ENCODE measurements at places on chromosomes 13 and 19.

- no peak for DNase-seq
Observed at GRCh38 chr19:47998800-47999199, 4.4 kb downstream of the ELSPBP1 start.

DNA sequence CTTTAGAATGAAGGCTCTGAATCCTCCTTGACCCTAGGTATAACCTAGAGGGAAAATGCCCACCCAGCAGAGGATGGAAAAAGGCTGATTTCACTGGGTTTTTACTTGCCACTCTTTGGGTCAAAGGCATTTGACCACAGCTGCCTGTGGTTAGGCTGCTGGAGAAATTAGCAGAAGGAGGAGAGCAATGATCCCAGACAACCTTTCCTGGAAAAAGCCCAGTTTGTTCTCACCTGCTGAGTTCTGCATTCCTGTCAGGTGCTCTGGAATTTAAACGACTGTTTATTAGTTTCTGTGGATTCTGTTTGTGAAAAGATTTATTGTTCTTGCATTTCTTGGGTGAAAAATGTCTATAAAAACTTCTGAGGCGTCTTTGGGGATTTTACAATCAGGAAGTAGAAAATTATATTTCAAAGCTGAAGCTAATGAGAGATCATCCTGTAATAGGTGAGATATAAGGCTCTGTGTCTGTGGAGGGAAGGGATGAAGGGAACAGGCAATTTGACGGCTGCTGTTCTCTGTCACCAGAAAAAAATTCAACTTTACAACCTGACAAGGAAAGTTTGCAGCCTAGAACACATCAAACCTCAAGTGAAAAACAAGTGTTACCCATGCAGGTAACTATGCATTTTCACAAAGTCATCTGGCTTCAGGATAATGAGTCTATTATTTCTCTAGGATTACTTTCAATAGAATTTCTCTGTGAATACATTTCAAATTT, 519.7 kb downstream of the DIAPH3 start:
- no peak for DNase-seq

- DNase-seq, result no peak
Observed at GRCh38 chr13:49877629-49878218, 58.4 kb downstream of the SPRYD7 start.

DNA sequence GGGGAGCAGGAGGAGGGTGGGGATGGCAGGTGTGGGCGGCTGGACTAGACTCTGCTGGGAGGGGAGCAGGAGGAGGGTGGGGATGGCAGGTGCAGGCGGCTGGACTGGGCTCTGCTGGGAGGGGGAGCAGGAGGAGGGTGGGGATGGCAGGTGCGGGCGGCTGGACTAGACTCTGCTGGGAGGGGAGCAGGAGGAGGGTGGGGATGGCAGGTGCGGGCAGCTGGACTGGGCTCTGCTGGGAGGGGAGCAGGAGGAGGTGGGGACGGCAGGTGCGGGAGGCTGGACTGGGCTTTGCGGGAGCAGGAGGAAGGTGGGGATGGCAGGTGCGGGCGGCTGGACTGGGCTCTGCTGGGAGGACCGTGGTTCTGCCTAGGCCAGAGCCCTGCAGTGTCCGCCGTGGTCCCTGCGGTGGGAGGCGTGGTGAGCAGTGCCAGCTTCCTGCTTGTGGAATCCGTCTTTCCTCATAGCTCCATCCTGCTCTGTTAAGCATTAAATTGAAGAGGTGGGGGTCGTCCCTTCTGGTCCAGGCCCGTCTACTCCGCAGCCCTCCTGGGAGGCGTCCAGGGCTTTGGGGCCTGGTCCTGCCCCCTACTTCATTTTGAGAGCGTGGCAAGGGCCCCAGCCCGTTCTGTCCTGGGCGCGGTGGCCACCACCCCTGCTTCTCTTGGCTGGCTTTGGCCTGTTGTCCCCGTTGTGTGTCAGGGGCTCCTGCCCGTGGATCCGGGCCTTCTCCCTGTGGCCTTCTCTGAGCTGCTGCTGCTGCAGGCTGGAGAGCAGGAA, 4.7 kb downstream of the SPPL2B start:
- no peak for DNase-seq

DNA sequence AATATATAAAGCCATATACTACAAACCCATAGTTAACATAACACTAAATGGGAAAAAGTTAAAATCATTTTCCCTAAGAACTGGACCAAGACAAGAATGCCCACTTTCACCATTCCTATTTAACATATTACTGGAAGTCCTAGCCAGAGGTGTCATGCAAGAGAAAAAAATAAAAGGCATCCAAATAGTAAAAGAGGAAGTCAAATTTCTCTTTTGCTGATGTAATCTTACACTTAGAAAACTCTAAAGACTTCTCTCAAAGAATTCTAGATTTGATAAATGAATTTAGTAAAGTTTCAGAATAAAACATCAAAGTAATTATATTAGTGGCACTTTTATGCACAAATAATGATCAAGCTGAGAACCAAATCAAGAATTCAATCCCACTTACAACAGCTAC, 678.9 kb upstream of the SLITRK5 start:
- DNase-seq, result no peak

GRCh38 chr13:37194428-37194861, 89.0 kb upstream of the CSNK1A1L start:
- DNase-seq, result no peak

GRCh38 chr13:41651413-41652058, 194.2 kb downstream of the RGCC start:
- DNase-seq, result no peak

DNA sequence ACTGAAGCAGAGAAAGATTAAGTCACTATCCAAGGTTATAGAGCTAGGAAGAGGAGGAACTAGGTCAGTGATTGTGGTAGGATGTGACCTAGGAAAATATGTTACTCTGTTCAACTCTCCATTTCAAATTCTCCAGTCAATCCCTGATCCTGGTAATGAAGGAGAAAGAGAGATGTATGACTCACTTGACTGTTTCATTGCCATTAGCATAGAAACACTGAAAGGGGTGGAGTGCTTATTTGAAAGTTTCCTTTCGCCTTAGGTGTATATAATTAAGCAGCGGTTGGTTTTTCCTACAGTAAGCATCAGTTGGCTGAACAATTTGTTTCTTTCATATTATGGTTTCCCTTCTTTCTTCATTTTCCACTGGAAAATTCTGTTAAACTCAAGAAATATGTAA, 198.1 kb upstream of the CSNK1A1L start:
- no peak for DNase-seq

DNA sequence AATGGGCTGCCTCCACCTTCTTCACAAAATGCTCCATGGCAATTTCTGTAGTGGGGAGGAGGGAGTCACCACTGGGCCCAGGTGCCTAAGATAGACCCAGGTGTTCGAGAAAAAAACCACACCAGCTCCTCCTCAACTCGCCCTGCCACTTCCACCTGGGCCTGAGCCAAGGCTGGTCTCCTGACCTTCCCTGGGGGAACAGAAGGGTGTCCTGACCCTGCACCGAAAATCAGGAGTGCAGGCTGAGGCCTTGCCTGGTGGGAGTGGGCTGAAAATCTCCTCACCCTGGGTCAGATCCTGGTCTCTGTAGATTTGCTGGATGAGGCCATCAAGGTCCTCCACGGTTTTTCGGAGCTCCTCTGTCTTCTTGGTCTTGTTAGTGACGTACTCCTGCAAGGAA, 17.6 kb upstream of the AKAP8 start:
- DNase-seq, result no peak

- no peak for DNase-seq
Observed at GRCh38 chr19:18710186-18710585, 26.7 kb downstream of the CRTC1 start.

- no peak for DNase-seq
Observed at GRCh38 chr13:94342436-94343242, 136.8 kb downstream of the DCT start.

GRCh38 chr13:44694291-44694690, 118.2 kb upstream of the TSC22D1 start:
- no peak for DNase-seq

DNA sequence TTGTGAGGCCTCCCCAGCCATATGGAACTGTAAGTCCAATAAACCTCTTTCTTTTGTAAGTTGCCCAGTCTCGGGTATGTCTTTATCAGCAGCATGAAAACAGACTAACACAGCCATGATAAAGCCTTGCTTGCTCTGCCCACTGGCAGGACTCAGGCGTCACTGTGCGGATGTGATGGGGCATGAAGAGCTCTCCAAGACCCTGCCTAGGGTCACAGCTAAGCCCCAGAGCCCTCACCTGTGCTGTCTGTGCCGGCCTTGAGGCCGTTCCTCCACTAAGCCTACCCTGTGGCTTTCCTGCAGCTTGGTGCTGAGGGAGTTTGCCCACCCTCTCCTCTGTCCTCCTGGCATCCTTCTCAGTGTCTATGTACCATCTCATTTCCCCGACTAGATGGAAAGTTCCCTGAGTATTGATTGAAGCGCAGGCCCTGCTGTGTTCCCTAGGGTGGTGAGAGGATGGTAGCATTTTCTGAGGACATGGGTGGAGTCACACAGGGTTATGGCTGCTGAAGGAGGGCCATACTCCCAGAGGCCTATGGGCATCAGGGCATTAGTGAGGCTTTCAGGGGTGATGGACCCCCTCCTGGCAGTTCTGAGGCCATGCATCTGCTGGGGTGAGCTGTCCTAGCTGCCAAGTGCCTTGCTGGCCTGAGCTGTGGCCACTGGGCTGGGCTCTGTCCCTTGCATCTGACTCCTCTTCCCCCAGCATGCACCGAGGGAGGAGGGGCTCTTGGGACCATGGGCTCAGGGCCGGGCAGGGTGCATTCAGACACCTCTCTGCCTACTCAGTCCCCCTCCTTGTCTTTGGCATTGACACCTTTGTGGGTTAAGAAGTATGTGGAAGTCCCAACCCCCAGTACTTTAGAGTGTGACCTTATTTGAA, 75.3 kb downstream of the TEX29 start:
- DNase-seq, result peak; percentile 48

GRCh38 chr13:52713894-52714293, 25.7 kb downstream of the CNMD start:
- DNase-seq, result no peak

- DNase-seq, result no peak
Observed at GRCh38 chr19:29428071-29428470, 97.7 kb upstream of the VSTM2B start.

GRCh38 chr19:289651-290371, 1.4 kb downstream of the PLPP2 start:
- no peak for DNase-seq

DNA sequence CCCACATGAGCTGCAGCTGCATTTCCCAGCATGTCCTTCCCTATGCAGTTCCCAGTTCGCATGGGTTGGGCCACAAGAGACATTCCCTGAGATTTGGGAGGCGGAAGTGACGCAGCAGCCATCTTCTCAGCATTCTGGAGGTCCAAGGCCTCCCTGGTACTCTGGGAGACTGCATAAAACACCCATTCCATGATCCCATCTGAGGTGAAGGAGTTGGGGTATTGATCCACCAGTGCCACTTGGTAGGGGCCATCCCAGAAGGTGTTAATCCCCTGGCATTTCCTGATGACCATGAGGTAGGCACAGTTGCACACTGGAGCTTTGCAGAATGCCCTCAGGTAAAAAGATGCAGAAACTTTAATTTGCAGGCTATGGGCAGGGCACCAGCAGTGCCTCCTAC, 25.4 kb downstream of the POP4 start:
- DNase-seq, result no peak

- no peak for DNase-seq
Observed at GRCh38 chr19:4234142-4234861, 5.0 kb downstream of the EBI3 start.

DNA sequence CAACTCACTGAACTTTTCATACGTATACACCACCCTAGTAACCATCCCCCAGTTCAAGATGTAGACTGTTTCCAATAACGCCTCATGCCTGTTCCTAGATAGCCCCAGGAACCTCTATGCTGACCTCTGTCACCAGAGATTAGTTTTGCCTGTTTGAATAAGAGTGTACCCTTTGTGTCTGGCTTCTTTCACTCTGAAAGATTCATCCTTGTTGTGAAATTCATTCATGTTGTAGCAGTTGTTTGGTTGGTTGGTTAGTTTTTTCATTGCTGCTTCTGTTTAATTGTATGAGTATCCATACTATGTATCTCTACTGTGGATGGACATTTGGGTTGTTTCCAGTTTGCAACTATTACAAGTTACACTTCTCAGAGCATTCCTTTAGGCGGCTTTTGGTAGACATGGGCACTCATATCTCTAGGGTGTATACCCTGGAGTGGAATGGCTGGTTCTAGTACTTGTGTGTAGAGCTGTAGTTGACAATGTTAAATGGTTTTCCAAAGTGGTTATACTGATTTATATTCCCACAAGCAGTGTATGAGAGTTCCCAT, 1.6 kb downstream of the RNASEH2B start:
- DNase-seq, result no peak

DNA sequence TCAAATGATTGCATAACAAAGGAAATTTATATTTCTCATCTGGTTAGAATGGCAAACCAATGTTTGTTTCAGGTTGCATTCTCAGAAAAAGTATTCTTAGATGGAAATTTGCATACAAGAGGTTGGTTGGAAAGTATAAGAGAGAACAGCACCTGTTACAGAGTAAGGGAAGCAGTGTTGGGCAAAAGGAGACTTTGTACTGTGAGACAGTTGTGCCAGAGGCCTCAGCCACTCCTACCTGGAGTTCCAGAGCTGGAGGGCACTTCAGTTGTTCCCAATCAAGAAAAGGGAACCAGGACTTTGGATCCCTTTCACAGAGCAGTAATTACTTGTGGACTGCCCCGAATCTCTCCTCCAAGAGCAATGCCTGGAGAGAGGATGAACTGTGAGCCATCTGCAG, 81.8 kb downstream of the SPRY2 start:
- no peak for DNase-seq

GRCh38 chr13:75635101-75635827, 866 bp upstream of the LMO7 start:
- no peak for DNase-seq

DNA sequence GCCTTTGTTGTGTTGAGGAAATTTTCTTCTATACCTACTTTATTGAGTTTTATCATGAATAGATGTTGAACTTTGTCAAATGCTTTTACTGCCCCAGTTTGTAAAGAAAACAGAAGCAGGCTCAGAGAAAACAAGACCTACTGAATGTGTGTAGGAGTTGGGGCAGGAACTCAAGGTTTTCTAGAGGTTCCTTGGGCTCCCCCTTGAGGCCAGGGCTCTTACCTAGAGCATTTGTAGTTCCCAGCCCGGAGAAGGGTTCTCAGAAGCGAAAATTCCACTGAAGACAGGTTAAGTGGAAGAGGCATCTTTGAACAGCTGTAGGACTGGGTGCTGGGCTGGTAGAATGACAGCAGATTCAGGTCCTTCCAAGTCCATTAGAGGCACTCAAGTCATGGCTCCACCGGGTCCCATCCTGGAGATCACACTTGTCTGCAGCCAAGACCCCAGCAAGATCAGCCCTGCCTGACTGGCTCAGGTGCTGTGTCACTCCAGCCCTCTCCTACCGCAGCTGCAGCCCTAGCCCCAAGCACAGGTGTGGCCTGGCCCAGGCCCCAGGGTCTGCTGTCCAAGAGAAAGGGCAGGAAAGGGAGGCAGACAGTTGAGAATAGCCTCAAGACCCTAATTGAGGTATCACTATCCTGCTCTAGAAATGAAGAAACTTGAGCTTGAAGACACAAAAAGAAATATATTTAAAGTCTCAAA, 425.5 kb downstream of the PCDH20 start:
- no peak for DNase-seq

DNA sequence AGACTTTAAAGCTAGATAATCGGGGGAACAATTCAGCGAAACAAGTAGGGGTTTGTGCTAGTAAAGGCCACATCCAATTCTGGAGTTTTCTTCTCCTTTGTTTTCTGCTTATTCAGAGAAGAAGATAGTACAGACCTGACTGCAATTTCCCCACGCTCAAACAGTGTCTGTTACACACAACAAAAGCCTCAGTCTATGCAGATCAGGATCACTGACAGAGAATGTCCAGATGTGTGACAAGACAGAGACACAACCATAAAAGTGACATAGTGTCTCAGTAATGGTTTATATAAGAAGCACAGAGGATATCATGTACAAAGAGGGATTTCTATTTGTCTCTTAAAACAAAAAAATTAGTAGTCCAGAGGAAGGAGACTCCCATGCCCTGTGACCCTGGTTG, 70.7 kb upstream of the GTF3A start:
- no peak for DNase-seq

Measured in tibial artery (tissue), 4 donors.